NB4 (cell line): ENCODE measurements at places on chromosomes 5 and 9.

- no peak for DNase-seq
Observed at GRCh38 chr9:99182356-99182755, 39.4 kb downstream of the ALG2 start.

GRCh38 chr5:16776611-16777251 lies 159.4 kb downstream of the MYO10 start:
- no peak for DNase-seq

GRCh38 chr5:270340-270739 lies 1.1 kb upstream of the PDCD6 start:
- peak; percentile 4 for DNase-seq

GRCh38 chr9:134835448-134835847 lies 45.2 kb upstream of the FCN2 start:
- no peak for DNase-seq
